ENCODE measurements at places on chromosomes 6 and 20.

DNA sequence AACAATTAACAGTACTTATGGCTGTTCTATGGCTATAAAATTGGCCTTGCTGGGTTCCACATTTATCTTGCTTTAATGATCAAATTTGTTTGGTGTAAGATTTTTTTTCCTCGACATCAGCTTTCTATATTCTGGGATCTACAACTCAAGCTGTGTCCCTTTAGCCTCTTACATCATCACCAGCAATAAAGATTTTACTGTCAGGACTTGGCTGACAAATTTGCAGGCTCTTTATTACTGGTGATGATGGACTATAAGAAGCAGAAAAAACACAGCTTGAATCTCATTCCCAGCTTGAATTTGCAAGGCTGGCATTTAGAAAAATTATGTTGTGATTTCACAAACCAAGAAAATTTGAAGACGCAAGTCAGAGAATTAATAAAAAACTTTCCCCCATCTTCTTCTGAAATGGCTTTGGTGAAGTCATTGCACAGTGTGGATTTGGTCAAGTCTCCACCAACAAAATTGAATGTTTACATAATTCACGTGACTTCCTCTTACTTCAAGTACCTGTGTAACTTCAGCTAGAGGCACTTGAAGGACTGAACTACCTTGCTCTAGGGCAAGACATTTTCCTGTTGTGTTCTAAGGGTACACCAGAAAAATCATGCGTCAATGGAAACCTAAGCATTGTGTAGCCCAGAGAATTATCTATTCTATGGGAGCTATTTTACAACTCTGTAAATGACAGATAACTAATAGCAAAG lies 175.0 kb downstream of the CBLN4 start:
- no peak for DNase-seq

GRCh38 chr20:62054451-62054953 lies 11.2 kb downstream of the TAF4 start:
- DNase-seq: no peak

DNA sequence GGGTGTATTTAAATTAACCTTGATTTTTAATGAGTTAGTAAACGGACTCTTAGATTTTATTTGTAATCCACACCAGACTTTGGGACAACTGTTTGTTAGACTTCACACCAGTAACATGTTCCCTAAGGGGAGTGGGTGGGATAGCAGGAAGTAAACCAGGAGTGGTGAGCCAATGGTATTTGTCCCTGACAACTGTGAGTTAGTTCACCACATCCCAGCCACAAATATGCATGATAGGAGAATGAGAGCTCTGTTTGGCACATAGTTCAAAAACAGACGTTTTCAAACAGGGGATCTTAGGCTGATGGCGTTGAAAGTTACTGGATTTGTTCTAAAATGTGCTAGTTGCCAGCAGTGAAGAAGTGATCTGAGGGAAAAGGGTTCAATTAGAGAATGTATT lies 18.7 kb upstream of the COL10A1 start:
- DNase-seq: no peak

DNA sequence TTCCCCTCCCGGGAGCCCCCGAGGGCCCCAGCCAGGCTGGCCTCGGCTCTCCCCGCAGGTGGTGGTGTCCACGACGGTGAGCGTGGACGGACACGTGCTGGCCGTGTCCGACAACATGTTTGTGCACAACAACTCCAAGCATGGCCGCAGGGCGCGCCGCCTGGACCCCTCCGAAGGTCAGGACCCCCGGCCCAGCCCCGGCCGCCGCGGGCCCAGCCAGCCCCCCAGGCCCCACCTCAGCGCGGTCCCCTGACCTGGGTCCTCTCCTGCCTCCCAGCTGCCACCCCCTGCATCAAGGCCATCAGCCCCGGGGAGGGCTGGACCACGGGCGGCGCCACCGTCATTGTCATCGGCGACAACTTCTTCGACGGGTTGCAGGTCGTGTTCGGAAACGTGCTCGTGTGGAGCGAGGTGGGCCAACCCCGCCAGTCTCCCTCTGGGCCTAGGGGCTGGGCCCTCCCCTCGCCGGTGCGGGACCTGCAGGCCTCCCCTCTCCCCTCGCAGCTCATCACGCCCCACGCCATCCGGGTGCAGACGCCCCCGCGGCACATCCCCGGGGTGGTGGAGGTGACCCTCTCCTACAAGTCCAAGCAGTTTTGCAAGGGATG lies 51.0 kb downstream of the CPXM1 start:
- no peak for DNase-seq

DNA sequence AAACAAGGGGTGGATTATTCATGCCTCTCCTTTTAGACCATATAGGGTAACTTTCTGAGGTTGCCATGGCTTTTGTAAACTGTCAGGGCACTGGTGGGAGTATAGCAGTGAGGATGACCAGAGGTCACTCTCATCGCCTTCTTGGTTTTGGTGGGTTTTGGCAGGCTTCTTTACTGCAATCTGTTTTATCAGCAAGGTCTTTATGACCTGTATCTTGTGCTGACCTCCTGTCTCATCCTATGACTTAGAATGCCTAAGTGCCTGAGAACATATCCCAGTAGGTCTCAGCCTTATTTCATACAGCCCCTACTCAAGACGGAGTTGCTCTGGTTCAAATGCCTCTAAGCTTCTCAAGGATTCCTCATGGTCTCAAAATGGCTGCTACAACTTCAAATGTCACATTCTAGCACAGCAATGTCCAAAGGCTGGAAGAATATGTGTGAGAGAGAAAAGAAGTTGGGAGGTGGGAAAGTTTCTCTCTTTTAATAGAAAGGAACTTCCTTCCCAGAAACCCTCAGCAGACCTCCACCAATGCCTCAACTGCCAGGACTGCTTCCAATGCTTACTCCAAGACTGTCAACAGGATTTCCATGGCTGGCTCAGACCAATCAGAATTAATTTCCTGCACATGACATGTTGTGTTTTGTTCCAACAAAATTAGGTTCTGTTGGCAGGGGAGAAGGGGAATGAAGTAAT lies 46.6 kb upstream of the SLC9A8 start:
- no peak for DNase-seq

DNA sequence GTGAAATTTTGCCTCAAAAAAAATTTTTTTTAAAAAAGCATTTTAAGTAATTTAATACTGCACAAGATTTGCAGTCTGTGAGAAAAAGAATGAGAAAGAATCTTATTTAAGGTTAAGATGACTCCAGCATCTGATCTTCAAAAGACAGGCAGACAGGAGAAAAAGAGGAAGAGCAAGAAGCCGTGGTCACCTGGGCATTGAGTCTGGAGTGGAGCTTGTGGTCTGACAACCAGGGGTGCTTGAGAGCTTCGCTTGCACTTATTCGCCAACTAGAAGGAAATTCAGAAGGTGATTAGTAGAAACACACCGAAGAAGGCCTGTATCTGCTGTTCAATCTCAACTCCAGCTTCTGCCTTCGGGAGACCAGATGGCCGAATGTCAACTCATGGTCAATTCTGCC lies 75.9 kb downstream of the MYLK4 start:
- no peak for DNase-seq

DNA sequence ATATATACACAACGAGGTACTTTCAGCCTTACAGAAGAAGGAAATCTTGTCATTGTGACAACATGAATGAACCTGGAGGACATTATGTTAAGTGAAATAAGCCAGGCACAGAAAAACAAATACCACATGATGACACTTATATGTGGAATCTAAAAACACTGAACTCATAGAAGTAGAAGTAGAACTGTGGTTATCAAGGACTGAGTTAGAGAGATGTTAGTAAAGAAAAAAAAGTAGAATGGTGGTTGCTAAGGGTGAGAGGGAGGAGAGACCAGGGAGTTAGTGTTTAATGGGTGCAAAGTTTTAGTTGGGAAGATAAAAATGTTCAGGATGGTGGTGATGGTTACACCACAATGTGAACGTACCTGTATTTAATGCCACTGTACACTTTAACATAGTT lies 4.8 kb upstream of the STX11 start:
- DNase-seq: no peak

GRCh38 chr20:37494796-37495195 lies 26.3 kb upstream of the NNAT start:
- no peak for DNase-seq

GRCh38 chr20:47654370-47654769 lies 130.9 kb downstream of the SULF2 start:
- no peak for DNase-seq

- no peak for DNase-seq
Observed at GRCh38 chr6:106767271-106767670, 137.9 kb downstream of the QRSL1 start.

DNA sequence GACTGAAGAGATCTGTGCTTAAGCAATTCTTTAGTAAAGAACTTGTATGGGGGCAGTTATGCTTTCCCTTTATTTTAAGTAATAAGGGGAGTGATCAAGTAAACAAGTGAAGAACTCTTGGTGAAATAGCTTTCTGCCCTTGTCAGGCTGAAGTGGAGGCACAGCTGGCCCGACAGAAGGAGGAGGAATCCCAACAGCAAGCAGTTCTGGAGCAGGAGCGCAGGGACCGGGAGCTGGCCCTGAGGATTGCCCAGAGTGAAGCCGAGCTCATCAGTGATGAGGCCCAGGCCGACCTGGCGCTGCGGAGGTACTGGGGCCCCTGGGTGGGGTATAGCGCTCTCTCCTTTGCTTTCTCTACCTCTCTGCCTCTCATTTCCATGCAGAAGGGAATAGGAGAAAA lies 143.3 kb downstream of the MYO6 start:
- no peak for DNase-seq

- peak; percentile 27 for DNase-seq
Observed at GRCh38 chr6:161694995-161695394, 421.1 kb upstream of the AGPAT4 start.

DNA sequence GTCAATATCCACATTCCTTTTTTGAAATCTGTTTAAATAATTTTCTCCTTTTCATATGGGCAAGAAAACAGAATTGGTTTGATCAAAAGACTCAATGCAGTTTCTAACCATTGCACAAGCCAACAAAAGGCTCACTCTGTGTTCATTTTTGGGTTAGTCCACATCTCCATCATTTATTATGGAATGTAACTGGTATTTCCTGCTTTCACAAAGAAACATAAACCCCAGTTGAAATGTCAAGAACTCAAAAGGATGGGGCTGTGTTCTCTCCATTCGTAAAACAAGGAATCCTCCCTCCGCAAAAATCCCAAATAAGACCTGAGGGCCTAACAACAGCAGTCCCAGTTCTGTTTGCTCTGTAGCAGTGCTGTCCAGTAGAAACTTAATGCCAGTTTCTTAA lies 420.9 kb downstream of the GJA1 start:
- DNase-seq: no peak

DNA sequence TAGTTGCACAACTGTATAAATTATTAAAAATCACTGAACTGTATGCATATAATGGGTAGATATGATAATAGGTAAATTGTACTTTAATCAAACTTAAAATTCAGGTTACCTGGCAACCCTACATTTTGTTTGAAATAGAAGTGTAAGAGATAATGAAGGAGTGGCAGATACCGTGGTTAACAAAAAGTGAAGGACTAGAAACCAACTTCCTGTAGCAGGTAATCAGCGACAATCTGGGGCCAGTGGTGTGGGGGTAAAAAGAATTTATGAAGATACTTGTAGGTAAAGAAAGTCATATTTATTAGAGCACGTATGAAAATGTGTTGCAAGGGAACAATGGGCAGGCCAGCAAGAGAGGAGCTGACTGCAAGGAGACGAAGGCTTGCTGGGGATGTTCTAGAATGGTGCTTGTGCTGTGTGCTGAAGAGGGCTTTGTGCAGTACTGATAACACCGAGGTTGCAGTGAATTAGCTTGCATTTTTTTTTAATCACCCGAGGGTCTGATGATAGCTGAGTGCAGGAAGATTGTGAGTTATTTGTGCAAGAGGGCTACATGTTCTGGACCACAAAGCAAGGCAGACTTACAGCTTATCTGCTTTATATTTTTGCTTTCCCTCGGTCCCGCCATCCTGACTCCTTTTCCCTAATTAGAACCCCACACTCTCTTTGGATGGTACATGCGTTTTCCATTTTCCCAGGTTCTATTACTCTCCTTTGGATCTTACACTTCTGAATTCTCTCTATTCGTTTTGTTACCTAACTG lies 4.6 kb upstream of the ENPP1 start:
- DNase-seq: no peak

DNA sequence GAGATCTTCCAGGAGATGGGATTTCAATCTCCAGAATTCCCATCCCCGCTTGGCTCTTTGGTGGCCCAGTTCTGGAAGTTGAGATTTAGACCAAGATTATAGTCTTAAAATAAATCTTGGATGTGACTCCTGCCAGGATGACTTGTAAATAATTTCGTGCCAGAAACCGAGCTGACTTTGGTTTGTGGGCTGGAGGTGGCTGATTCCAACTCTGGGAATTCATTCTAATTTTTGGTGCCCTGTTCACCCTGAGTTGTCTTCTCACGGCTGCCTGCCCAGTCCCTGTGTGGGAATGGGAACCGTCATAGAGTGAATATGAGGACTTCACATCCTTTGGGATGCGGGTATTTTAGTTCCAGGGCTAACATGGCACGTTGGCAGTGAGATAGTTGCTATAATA lies 64.8 kb downstream of the JARID2 start:
- no peak for DNase-seq

GRCh38 chr6:142900227-142900971 lies 44.6 kb downstream of the HIVEP2 start:
- DNase-seq: no peak

DNA sequence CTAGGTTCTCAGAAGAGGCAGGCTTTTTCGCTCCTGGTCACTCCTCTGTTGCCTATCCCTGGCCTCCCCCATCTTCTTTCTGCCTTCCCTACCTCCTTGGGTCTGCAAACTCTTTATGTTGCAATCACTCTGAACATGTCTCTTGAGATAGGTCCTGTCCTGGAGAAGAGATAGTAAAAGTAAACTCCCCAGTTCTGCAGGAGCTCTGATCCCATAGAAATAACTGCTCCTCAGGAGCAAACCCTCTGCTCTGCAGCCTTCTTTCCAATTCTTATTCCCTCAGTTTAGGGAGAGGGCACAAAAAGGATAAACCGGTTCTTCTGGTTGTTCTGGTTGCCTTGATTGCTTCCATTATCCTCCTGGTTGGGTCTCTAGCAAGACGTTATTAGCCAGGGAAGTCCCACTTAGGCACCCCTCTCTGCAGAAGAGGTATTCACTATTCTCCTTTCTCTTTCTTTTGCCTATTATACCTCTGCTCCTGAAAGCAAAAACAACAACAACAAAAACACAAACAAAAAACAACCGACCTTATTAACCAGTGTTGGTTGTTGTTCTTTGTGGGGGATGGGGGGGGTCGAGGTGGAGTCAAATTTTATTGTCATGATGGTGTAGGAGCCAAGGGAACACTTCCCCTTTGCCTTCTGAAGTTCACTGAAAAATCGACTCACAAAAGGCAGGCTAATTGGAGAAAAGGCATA lies 973 bp downstream of the TRIM38 start:
- peak; percentile 42 for DNase-seq

DNA sequence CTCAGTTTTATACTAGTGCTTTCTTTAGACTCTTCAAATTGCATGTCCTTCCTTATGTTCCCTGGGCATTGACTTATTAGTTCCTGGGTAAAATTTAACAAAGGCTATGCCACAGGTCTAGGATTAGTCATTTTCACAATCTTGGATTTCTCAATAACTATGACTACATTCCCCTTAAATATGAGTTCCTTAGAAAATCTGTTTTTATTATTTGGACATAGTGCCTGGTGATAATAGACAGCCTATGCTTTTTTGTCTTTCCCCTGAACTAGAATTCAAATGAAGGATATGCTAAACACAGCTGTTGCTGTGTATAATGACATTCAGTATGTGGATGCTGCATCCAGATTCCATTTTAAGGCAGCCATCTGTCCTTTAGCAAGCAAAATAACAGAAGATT lies 1252.8 kb upstream of the GJE1 start:
- DNase-seq: no peak

- DNase-seq: no peak
Observed at GRCh38 chr20:9144643-9145042, 75.8 kb downstream of the PLCB4 start.

- peak; percentile 85 for DNase-seq
Observed at GRCh38 chr20:46406986-46407670, 713 bp upstream of the ELMO2 start.

- no peak for DNase-seq
Observed at GRCh38 chr20:1880529-1881239, 14.5 kb upstream of the SIRPA start.
